Germinal center (tissue), 1 donor: ENCODE measurements at places on chromosomes 11 and 22.

GRCh38 chr22:44086271-44087088 lies 62.4 kb downstream of the PARVB start:
- DNase-seq, result no peak

- no peak for DNase-seq
Measured at GRCh38 chr11:15288863-15289262, 174.1 kb downstream of the INSC start.

- no peak for DNase-seq
Measured at GRCh38 chr22:37057796-37058510, 6.4 kb downstream of the KCTD17 start.

- DNase-seq, result no peak
Measured at GRCh38 chr11:34602245-34602644, 18.6 kb upstream of the EHF start.

- DNase-seq, result peak; percentile 2
Measured at GRCh38 chr11:109853156-109853776, 239.9 kb upstream of the ZC3H12C start.

- DNase-seq, result no peak
Measured at GRCh38 chr22:48756146-48757111, 1071.2 kb downstream of the BRD1 start.

DNA sequence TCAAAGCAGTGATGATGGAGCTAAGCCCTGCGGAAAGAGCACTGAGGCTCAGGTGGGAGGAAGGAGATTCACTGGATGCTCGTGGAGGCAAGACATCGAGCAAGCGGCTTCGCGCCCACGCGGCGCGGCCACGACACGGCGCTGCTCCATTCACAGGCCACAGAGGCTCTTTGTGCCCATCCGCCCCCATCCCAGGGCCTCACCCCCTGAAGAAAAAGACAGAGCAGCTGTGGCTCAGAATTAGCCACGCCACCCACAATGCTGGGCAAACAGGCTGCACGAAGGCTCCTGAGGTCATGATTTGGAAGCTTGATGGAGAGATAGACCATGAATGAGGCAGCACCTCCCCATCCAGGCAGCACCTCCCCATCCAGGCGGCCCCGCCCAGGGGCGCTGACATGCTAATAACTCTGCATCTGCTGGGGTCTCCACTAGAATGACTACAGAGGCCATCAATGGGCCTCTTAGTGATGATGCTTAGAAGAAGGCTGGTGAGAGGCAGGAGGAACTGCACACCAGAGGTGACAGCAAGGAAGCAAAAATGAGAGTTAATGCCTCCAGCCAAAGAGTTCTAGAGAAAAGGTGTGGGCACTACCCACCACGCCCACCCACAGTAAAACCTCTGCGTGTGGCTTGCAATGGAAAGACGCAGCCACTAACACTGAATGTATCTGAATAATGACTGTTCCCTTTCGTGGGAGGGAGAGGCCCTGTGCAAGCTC lies 43.5 kb downstream of the MYH9 start:
- DNase-seq, result no peak

DNA sequence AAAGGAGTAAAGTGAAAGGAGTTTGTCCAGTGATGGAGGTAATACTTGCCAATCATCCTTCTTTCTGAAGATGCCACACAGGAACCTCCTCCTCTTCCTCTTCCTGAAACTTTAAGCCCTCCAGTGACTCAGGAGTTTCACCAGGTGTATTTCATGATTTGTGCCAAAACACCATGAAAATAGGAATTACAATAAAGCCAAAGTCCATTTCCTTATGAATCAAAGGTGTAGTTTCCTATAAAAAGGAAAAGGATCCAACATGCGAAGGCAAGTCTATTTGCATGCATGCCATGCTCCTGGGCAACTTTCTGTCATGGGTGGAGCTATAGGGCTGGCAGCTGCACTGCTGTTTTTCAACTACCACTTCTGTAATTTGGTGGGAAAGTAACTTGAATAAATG lies 9.8 kb upstream of the POU2AF1 start:
- DNase-seq, result no peak

GRCh38 chr22:34902335-34902734 lies 163.6 kb upstream of the ISX start:
- no peak for DNase-seq

- DNase-seq, result no peak
Measured at GRCh38 chr11:79116600-79116999, 324.2 kb downstream of the TENM4 start.

- no peak for DNase-seq
Measured at GRCh38 chr11:94700622-94701021, 67.5 kb upstream of the AMOTL1 start.

GRCh38 chr22:49425356-49425755 lies 402.3 kb downstream of the BRD1 start:
- DNase-seq, result no peak

GRCh38 chr22:39956932-39957664 lies 3.1 kb upstream of the TMA7B start:
- no peak for DNase-seq

- peak; percentile 19 for DNase-seq
Measured at GRCh38 chr11:3947061-3947460, 91.6 kb downstream of the STIM1 start.

- DNase-seq, result no peak
Measured at GRCh38 chr11:123144707-123145106, 50.3 kb downstream of the CLMP start.

GRCh38 chr11:90223248-90223585 lies 368 bp upstream of the CHORDC1 start:
- DNase-seq, result no peak

DNA sequence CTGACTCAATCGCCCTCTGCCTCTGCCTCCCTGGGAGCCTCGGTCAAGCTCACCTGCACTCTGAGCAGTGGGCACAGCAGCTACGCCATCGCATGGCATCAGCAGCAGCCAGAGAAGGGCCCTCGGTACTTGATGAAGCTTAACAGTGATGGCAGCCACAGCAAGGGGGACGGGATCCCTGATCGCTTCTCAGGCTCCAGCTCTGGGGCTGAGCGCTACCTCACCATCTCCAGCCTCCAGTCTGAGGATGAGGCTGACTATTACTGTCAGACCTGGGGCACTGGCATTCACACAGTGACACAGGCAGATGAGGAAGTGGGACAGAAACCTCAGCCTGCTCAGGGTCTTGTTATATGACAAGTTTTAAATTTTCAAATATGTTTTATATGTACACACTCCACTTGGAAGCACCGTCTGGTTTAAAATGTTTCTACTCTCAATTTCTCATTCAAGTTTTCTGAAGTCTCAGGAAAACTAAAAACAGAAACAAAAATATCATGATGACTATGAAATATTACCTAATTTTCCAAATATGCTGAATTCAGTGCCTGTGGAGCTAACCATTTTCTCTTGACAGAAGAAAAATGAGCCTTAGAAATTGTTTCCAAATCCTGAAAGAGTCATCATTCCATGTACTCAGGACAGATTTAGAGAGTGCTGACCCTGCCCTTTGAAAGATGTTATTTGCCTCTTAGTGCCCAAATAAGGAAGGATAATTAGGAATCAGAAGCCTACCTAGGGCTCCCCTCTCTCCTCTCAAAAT lies 48.8 kb upstream of the TOP3B start:
- peak; percentile 61 for DNase-seq

DNA sequence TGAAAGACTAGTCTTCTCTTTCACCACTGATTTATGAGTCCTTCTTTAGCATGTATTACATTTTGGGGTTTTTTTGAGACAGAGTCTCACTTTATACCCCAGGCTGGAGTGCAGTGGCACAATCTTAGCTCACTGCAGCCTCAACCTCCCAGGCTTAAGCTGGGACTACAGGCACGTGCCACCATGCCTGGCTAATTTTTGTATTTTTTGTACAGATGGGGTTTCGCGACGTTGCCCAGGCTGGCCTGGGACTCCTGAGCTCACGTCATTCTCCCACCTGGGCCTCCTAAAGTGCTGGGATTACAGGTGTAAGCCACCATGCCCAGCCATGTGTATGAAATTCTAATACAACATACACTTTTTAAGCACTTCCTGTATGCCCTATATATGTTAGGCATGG lies 26.3 kb upstream of the CXCR5 start:
- no peak for DNase-seq

GRCh38 chr11:19689281-19690000 lies 23.2 kb upstream of the NAV2 start:
- DNase-seq, result no peak

- DNase-seq, result no peak
Measured at GRCh38 chr11:122074022-122074421, 42.0 kb downstream of the BLID start.

- DNase-seq, result no peak
Measured at GRCh38 chr11:3989921-3990290, 104.7 kb upstream of the RRM1 start.

DNA sequence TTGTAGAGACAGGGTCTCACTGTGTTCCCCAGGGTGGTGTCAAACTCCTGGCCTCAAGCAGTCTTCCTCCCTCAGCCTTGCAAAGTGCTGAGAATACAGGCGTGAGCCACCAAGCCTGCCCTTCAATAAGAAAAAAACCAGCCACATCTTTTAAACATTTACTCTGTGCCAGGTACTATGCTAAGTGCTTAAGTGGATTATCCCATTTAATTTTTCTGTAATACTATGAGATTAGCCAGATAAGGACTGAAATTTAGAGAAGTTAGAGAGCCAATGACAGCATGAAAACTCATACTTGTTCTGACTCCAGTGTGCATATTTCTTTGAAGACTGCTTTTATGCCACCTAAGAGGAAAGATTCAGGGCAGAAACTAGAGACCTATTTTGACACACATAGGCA lies 35.7 kb downstream of the PPME1 start:
- no peak for DNase-seq

GRCh38 chr11:73137944-73138274 lies 4.2 kb downstream of the FCHSD2 start:
- no peak for DNase-seq

- no peak for DNase-seq
Measured at GRCh38 chr22:46329616-46330015, 5.9 kb upstream of the TRMU start.

GRCh38 chr11:46537537-46538295 lies 56.1 kb downstream of the AMBRA1 start:
- DNase-seq, result peak; percentile 75

DNA sequence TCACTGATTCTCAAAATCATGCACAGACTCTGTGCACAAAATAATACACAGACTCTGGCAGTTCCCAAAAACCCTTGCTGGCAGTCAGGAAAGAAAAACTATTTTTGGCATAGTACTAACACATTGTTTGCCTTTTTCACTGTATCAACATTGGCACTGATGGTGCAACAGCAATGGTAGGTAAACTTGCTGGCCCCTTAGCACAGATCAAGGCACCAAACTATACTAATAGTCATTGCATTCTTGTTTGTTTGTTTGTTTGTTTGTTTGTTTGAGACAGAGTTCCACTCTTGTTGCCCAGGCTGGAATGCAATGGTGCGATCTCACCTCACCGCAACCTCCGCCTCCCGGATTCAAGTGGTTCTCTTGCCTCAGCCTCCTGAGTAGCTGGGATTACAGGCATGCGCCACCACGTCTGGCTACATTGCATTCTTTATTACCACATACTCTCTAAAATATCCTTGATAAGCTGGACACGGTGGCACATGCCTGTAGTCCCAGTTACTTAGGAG lies 81.0 kb upstream of the SLC6A5 start:
- no peak for DNase-seq

- no peak for DNase-seq
Measured at GRCh38 chr11:109377039-109377742, 44.8 kb upstream of the C11orf87 start.

DNA sequence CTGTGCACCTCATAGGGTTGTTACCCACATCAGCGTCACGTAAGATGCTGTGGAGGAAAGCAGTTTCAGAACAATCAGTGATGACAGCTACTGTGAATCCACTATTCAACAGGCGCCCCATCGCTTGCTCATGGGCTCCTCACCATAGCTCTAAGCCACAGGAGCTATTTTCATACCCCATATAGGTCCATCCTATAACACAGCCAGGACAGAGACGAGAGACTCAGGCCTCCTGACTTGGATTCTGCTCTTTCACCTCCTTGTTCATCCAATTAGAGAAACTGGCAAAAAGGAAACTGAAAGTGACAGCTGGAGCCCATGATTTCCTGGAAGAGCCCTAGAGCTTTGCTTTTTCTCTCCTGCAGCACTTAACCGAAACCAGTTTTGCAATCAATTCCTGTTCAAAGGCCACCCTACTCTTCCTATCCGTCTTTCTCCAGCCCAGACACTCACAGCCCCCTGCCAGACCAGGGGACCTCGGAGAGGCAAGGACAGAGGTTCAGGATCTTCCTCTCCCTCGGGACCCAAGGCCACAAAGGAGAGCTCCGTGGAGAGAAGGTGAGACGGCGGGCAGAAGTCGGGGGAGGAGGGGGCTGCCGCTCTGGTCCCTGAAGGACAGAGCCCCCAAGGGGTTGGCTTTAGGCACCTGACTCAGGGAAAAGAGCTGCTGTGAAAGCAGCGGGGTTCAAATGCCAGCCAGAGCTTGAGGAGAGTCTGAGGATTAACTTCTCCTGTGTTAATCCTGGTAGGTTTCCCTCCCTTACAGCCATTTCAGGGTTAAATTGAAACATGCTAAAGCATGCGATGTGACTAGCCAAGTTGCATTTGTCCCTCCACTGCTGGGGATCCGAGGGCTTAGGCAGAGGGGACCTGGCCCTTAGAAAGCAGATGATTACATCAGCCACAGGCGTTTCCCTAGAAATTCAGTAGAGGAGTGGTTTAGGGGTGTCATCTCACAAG lies at the start of gene APOL6:
Gene APOL6 (plus strand): TSS at position 381 of the 960 bp plus-strand sequence. CDS start 7,980 bp downstream, outside the sequence.
- peak; percentile 75 for DNase-seq

- DNase-seq, result no peak
Measured at GRCh38 chr11:38867338-38867737, 2269.3 kb upstream of the RAG2 start.

GRCh38 chr11:114987186-114987760 lies 308.9 kb downstream of the NXPE2 start:
- no peak for DNase-seq

DNA sequence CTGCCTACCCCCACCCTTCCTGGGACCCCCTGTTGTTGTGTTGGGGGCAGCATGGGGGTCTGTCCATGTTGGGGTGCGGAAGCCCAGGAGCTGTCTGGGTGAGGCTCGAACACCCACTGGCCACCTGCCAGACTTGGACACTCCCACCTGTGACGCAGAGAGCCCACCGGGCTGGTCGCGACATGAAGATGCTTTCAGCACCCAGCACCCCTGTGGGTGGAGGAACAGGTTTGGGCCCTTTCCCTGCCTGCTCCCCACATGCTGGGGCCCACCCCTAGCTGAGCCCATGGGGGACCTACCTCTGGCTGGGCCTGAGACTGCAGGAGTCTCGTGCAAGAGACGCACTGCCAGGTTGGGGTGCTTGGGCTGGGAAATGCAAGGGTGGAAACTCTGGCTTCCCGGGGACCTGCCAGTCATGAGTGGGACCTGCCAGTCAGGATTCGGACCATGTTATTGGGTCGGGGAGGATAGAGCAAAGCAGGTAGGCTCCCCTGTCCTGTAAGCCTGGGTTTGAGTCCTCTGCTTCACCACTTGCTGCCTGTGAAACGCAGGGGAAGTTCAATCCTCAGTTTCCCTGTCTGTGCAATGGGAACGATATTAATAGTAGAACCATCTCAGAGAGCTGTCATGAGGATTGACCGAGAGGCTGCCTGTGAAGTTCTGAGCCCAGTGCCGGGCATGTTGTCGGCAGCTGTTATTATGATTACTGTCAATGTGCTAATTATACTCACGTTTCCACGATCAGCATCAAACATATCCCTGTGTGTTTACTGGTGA lies 24.1 kb downstream of the KIAA1671 start:
- DNase-seq, result no peak
